Stimulated activated CD8-positive, alpha-beta memory T cell treated with anti-CD3 and anti-CD28 coated beads, Interleukin-4, amount 100 ng/mL, for 4 hours (primary cell): ENCODE measurements at places on chromosomes 1 and 21.

GRCh38 chr1:209231476-209232156 lies 351.9 kb upstream of the CAMK1G start:
- DNase-seq, result no peak

- no peak for DNase-seq
Measured at GRCh38 chr1:48704736-48705135, 72.0 kb downstream of the BEND5 start.

DNA sequence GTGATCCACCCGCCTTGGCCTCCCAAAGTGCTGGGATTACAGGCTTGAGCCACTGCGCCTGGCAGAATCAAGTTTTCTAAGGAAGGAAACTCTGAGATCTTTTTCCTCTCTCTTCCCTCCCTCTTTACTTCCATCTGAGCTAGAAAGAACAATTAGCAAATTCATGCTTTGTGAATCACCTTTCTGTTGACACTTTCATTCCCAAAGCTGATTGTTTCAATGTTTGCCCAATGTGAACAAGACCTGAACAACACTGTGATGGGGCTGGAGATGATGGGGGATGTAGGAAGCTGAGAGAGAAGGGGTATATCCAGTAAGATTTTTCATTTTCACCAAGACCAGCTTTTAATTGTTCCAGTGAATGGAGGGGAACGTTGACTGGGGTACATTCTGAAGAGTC lies 5.7 kb upstream of the TENT5B start:
- no peak for DNase-seq

DNA sequence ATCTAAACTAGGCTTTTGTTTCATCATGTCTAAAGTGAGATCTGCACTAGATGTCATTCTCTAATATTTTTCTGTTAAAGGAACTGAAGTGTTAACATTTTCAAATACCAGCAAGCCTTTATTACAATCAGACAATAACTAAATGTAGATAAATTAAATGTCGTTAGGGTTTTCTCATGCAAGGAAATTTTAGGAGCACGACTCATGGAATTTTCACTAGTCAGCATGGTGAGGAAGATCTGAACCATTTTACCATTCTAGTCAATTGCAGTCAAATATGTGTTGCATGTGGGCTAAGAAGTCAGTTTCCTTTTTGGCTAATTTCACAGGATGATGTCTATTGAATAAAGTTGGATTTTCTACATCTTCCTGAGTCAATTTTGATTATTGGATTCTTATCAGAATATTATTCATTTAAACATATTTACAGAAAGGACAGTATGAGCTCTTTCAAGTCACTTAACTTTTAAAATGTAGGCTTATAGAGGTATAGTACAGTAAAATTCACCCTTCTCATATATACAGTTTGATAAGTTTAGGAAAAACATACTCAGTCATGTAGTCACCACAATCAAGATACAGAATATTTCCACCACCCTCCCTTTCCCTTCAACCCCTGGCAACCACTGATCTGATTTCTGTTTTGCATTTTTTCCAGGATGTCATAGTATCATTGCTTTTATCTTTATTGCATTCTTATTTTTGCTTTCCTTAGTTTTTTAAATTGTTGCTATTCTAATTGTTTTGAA lies 9.2 kb downstream of the GCSAML start:
- no peak for DNase-seq

- peak; percentile 85 for DNase-seq
Measured at GRCh38 chr1:145996433-145997015, at the start of gene TXNIP. Gene TXNIP (minus strand): TSS chr1:145996579. CDS start chr1:145996266, 313 bp downstream.

DNA sequence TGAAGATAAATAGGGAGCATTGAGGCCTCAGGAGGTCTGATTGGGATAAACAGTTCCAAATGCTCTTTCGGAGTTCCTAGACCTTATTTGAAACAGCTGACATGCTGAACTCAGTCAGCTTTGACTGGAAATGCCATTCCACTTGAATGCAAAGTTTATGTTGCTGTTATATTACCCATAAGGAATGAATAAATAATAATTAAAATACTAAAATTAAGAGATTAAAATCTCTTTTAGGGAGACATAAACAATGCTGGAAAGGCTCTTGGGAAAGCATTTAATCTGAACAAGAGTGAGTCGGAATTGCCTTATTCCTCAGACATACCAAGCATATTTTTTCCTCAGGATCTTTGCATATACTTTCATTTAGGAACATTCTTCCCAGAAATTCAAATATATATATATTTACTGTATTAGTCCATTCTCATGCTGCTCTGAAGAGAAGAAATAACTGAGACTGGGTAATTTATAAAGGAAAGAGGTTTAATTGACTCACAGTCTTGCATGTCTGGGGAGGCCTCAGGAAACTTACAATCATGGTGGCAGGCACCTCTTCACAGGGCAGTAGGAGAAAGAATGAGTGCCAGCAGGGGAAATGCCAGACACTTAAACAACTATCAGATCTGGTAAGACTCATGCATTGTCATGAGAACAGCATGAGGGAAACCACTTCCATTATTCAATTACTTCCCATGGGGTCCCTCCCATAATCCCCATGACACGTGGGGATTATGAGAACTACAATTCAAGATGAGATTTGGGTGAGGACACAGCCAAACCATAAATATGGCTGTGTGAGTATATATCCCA lies 318.2 kb upstream of the PLXNA2 start:
- DNase-seq, result no peak

- no peak for DNase-seq
Measured at GRCh38 chr1:160460214-160460642, 59.9 kb downstream of the VANGL2 start.

GRCh38 chr1:179385510-179385909 lies 19.7 kb downstream of the AXDND1 start:
- DNase-seq, result no peak

- DNase-seq, result no peak
Measured at GRCh38 chr1:210920258-210920657, 213.7 kb downstream of the KCNH1 start.

DNA sequence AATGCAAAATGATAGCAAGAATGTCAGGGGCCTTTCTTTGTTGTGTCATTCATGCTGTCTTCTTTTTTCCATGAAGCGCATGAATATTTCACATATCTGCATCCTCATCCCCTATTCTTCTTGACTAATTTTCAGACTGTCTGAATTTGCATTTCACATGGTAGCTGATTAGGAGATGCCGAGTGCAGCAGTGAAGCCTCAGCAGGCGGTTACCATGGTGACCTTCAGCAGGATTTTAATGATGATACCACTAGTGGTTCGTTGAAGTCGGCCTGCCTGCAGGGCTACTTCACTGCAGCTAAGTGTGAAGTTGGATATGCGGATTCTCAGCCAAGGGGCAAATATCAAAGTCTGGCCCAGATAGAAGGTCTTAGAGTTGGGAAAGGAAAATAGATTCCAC lies 141.8 kb downstream of the NEK7 start:
- DNase-seq, result no peak

- no peak for DNase-seq
Measured at GRCh38 chr1:187498028-187498427, 669.3 kb downstream of the PLA2G4A start.

DNA sequence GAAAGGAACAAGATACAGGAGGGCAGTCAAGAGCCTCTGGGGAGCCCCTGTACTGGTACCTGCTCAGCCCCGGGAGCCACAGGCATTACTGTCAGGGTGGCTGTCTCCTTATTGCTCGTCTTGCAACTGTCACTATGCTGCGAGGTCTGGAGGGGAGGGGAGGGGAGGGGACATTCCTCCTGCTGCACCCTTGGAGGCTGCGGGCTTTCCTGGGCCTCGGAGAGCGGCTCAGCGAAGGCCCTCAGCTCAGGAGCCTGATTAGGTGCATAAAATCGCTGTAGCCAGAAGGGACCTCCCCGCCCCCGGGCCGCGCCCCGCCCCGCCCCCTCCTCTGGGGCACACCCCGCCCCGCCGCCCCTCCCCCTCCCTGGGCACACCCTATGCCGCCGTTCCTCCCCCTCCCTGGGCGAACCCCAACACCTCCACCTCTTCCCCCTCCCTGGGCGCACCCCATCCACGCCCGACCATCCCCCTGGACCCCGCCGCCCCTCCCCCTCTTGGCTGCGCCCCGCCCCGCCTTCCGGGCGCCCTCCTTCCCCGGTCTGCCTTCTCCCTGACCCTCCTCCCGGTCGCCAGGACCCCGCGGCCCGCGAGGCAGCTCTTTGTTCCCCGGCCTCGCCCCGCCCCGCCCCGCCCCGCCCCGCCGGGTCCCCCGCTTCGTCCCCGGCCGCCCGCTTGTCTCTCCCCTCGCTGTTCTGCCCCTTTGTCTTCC lies 35.5 kb downstream of the CACHD1 start:
- no peak for DNase-seq

- no peak for DNase-seq
Measured at GRCh38 chr1:38500352-38500751, 359.2 kb downstream of the RRAGC start.

- DNase-seq, result no peak
Measured at GRCh38 chr1:171061425-171062143, 29.1 kb upstream of the FMO3 start.

DNA sequence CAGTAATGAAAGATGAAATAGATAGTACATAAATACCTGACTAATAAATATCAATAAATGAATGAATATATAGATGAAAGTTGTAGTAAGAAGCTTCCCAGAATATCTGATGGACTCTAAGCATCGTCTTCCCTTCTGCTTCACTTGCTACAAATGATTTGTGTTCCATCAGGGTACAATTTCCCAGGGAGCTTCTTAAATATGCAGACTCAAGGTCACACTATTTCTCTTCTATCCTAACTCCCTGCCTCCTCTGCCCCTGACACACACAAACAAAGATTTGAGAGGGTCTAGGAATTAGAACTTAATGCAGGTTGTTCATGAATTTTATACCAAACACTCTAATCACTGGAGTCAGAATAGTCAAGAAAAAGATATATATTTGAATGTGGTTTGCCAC lies 415.9 kb upstream of the TMPRSS15 start:
- no peak for DNase-seq

DNA sequence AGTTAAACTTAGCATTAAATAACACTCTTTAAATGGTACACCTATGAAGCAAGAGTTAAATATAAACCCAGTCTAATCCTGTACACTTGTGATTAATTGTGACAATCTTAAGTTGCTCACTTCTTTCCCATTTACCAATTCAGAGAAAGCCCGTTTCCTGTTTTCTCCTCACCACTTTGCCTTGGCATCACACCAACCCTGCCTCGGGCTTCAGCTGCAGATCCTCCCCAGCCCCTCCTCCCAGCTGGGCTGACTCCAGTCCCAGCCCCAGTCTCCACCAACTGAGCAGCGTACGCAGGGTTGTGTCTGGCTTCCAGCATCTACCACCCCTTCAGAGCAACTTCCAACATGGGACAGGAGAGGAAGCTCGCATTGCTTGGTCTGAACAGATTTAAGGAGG lies 4.1 kb downstream of the PYCR2 start:
- no peak for DNase-seq

GRCh38 chr21:34510148-34511142 lies 1.6 kb downstream of the KCNE1 start:
- no peak for DNase-seq

DNA sequence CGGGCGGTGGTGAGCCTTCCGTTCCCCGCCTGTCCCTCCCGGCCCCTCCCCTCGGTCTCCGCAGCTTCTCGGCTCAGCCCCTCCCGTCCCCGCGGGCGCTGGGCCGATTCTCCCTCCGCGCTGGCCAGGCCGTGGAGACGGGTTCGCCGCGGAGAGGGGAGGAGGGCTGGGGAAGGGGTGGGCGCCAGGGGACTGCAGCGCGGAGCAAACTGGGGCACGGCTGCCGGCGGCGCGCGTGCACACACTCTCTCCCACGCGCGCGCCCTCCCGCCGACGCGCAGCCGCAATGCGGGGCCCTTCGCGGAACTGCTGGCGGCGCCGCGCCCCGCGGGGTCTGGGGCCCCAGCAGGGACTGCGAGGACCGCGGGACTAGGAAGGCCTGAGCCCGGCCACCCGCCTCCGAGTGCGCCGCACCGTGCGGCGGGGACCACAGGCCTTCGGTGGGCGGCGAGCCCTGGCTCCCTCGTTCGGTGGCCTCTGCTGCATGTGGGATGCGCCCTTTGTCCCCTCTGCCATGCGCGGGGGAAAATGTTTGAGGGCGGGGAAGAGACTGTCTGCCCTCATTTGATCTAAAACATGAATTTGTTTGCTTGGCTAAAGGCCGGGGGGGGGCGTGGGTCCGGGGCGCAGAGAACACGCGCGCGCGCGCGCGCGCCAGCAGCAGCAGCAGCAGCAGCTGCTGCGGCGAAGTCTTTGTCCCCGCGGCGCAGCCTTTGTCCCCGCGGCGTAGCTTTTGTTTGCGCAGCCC lies 90.7 kb upstream of the VAMP3 start:
- DNase-seq, result no peak

- no peak for DNase-seq
Measured at GRCh38 chr1:224732377-224733026, 116.4 kb downstream of the CNIH3 start.

DNA sequence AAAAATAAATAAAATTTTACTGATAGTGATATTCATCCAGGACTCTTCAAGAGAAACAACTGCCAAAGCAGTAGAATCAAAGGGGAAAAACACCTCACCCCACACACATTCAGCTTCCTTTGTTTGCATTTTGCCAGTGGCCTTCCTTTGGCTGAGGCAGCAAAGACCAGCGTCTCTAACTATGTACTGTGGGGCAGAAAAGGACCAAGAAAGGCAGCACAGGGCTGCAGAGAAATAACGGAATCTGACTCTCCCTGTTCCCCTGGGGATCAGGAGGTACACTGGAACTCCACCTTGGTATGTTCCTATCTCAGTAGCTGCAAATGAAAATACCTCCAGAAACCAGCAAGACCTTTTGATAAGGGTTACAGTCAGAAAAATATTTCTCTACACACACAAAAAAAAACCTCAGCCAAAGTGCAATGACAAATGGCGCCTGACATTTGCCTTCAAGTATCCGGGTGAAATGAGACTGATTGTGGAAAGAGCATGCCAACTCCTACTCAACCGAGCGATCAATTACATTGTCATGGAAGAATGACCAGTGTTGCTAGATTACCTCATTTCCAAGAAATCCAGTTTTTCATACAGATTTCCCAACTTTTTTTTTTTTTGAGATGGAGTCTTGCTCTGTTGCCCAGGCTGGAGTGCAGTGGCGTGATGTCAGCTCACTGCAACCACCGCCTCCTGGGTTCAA lies 50.9 kb downstream of the TARBP1 start:
- DNase-seq, result no peak

DNA sequence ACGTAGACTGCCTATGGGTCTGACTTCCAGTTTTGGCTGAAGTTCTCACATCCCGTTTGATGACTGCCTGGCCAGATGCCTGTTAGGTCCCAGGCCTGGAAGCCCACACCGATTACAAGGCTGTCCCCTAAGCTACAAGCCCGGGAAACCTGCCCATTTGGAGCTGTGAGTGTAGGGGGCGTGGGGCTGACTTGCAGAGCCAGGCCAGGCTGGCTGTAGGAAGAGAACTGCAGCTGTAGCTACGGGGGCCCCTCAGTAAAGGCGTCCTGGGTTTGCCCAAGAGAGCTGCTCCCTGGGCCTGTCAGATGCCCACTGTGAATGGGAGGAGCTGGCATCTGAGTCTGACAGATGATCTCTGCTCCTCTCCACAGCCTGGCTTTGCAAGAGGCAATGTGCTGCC lies 199.7 kb downstream of the CAMTA1 start:
- no peak for DNase-seq

GRCh38 chr1:52037402-52037814 lies 3.8 kb upstream of the KTI12 start:
- DNase-seq, result no peak

- DNase-seq, result no peak
Measured at GRCh38 chr1:182143825-182144645, 82.5 kb upstream of the ZNF648 start.

GRCh38 chr1:30823627-30823968 lies 66.0 kb upstream of the LAPTM5 start:
- DNase-seq, result no peak

- DNase-seq, result peak; percentile 71
Measured at GRCh38 chr1:23559136-23559984, at the start of gene ID3. Gene ID3 (minus strand): TSS chr1:23559501. CDS start chr1:23559426, 75 bp downstream.
